ENCODE measurements at places on chromosomes 11 and 22.

DNA sequence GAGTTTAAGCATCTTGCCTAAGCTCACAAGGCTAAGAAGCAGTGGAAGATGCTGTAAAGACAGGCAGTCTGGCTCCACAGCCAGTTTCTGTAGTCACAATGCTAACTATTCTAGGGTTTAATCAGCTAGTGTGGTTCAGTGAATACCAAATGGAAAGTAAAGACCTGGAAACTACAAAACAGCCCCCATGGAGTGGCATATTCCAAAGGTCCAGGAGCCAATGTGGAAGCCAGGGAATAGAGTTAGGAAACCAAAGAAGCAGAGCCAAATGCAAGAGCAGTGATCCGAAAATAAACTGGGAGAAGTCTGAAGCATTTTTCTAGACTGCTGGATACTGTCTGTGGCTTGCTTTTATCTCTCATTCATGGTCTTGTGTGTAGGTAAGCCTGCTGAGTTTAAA is 731.2 kb upstream of the ANO5 start:
- DNase-seq, result no peak

DNA sequence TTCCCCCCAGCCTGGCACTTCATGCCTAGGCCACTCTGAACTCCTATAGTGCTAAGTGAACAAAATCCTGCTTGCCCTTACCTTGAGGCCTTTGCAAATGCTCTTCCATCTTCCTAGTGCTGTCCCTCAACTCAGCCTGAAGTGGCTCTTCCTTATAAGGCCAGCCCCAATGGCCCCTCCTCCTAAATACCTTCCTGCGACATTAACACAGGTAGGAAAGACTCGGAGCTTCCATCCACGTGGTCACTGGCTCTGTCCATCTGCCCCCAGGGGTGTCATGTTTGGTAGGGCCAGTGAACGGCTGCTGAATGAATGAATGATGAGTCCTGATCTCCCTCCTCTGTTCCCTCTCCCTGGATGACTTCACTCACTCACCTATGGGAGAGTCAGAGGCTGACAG is 4.2 kb downstream of the PDE2A start:
- no peak for DNase-seq

GRCh38 chr11:64318766-64319761 is 1.1 kb downstream of the PRDX5 start:
- no peak for DNase-seq

DNA sequence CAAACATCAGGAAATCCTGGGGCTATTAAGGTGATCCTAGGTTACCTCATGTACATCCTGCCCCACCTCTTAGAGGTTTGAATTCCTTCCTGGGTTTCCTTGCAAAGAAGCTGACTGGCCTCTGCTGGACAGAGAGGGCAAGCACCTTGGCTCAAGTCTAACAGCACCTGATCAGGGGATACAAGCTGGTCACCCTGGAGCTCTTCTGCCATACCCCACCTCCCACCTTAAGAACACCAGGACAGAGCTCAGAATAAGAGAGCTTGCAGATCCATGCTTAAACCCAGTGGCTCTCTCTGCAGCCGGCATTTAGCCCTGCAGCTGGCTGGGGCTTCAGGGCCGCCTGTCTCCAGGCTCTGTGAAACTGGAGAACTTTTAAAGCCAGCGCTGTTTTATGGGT is 386.6 kb upstream of the NARS2 start:
- no peak for DNase-seq

- DNase-seq, result no peak
These were observed 393.1 kb upstream of the NARS2 start for GRCh38 chr11:78967811-78968210.

DNA sequence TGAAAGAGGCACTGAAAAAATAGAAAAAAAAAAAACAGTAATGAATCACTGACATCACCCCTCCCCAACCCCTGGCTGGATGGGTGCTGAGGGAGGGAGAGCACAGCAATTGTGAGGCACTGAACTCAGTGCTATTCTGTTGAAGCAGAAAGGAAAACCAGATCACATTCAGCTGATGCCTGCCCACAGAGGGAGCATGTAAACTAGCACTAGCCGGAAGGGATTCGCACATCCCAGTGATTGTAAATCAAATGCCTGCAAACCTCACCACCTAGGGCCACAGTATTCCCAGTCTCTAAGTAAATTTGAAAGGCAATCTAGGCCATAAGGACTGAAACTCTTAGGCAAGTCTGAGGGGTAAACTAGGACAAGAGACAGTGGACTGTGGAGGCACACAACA is 772.0 kb upstream of the CCDC179 start:
- DNase-seq, result no peak

DNA sequence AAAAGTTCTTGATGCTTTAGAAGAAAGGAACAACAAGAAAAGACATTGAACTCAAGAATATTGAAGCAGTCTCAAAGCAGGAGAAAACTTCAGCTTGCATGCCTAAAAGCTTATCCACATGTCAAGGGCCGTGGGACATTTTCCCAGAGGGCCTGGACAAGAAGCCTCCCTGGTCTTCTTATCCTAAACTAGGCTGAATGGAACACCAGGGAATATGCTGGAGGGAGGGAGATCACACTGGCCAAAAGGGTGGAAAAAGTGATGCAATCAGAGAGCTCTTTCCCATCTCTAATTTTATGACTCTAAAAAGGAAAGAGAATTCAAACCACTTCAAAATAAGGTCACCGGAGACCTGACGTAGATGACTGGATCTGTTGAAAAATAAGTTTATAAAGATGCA is 107.2 kb downstream of the MPPED2 start:
- DNase-seq, result no peak

DNA sequence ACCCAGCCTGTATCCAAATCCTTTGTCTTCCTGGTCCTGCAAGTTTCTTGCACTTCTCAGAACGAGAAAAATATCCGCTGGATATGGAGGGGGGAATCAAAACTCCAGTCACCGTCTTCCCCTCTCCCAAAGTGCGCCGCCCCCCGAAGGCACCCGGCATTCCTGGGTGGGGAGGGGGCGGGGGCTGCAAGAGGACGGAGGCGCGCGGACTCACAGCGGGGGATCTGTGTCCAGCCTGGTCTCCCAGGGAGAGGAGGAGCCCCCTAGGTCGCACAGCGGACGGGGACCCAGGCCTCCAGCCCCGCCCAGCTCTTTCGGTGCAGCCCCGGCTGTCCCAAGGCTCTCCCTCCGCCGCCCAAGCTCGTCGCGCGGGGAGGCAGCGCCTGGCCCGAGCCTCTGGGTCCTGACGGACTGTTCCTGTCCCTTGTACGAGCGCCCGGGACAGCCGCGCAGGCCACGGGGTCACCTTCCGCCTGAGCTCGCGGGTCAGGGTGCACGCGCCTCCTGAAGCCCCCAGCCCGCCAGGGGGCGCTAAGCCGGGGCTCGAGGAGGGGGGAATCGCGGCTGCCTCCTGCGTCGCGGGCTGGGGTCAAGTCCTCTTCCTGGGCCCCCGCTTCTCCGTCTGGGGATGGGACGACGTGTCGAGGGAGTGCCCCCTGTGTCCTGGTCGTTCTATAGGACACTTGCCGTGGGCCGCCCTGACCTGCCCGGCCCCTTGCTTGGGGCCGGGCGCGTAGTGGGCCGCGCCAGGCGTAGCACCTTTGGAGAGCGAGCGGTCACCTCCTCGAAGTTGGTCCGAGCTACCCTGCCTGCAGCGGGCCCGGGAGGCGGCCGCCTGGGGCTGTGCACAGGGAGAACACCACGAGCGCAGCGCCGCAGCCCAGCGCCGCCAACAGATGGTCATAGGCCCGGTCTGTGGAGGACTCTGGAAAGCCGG is 2.4 kb upstream of the WNT11 start:
- DNase-seq, result peak; percentile 80

- DNase-seq, result no peak
These were observed 11.5 kb downstream of the PPME1 start for GRCh38 chr11:74182635-74183034.

- DNase-seq, result no peak
These were observed 67.8 kb upstream of the ARHGAP32 start for GRCh38 chr11:129259931-129260348.

GRCh38 chr11:67213178-67213621 is 53.1 kb upstream of the GRK2 start:
- DNase-seq, result no peak

DNA sequence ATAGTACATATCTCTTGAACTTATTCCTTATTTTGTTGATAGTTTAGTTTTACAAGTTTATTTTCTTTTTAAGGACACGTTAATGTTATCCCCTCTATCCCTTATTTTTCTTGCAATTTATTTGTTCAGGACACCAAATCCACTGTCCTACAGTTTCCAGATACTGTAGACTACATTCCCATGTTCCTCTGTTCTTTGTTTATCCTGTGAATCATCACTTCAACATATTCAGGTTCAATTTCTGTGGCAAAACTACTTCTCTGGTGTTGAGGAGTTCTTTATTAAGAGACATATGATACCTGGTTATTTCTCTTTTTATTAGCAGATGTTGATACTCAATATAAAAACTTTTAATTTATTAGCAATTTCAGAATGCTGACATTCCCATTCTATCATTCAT is 72.8 kb upstream of the CLNS1A start:
- DNase-seq, result no peak

DNA sequence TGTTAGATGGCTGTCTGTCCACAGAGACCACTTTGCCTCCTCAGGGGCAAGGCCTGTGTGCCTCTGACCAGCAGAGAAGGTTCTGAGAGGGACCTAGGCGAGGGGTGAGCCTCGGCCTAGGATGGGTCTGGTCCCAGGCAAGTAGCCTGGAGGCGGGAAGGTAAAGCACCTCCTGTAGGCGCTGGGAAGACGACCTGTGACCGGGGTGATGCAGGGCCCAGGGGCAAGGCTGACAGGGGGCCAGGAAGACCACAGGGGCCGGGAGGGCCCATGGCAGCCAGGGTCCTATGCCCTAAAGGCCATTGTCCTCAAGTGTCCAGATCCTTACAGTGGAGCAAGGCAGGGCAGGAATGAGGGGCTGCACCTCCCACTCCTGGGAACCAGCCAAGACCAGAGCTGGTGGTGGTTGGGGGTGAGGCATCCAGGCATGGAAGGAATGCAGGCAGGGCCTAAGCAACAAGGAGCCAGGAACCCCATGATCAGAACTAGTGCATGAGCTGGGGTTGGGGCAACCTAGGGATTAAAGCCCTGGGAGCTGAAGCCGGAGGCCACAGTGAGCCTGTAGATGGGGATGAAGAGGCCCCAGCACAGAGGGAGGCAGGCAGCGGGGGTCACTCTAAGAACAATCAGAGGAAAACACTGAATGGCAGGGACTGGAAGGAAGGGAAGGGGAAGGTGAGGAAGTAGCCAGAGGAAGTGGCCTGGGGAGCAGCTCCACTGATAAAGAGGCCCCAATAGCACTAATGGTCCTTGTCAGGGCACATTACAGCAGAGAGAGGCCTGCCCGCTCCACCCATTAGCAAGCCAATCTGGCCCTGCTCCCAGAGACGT is 32.9 kb upstream of the KLHL35 start:
- no peak for DNase-seq

DNA sequence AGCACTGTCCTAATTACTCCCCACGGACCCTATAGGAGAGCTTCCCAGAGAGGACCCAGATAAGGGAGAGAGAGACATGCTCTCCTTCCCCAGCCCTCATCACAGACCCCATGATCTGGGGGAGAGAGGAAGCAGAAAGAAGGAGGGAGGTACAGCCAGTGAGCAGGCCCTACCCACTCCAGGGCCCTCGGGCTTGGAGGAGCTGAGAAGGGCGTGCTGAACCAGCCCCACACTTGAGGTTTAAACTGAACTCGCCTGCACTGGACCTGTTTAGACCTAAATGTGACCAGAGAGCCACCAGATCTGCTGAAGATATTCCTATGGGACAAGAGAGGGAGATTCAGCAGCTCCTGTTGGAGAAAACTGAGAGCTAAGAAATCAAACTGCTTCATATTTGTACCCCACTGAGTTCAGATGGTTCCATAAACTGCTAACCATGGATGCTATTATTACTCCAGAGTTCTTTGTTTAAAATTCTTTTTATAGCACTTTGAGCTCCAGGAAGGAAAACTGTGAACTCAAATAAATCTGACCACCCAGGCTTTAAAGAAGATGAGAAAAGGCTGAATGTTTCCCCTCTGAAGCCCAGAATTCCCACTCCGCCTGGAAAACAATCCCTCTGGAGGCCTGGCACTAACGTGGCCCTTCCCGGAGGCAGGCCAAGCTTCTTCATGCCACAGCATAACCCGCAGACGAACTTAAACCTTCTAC is 67.2 kb downstream of the EFCAB6 start:
- DNase-seq, result no peak

GRCh38 chr11:123587044-123587443 is 67.4 kb downstream of the SCN3B start:
- no peak for DNase-seq

- DNase-seq, result no peak
These were observed 1.1 kb downstream of the MTA2 start for GRCh38 chr11:62600367-62601121.

DNA sequence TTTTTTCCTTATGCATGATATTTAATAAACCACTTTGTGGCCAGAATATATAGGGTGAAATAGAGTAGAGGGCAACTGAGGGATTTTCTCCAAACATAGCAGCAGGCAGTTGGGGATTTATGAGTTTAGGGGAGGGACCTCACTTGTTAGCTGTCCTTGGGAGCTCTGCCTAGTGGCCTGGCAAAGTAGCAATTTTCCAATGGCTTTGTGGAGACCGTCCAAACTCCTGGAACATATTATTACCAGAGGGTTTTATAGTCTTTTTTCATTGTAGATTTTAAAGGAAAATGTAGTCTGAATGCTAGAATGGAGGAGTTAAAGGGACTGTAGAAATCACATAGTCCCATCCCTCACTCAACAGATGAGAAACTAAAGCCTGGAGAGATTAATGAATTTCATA is 32.3 kb downstream of the AMOTL1 start:
- no peak for DNase-seq

DNA sequence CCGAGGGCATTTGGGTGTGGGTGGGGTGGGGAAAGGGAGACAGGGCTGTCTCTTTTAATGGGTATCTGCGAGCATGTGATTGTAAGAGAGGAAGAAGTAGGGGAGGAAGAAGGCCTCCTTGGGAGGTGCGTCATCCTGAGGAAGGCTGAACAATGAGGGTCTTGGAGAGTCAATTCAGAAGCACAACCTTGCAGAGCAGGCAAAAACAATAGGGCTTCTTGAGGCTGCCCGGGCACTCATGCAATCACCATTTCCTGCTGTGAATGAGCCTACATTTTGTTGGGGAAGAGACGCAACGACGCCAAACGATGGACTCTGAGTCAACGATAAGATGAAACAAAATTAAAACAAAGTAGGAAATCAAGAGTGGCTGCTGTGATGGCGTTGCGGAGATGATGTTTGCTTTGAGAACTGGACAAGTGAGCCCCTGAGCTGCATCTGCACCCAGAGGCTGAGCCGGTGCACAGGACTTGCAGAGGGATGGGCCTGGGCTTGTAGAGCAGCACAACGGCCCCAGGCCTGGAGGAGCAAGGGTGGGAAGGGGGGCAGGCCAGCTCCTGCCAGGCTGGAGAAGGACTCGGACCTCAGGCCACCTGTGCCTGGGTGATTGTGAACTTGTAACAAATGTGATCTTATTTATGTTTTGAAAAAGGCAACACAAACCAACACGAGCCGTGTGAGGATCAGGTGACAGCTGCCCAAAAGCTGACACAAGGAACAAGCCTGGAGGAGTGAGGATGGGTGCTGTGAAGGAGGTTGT is 92.3 kb upstream of the B3GAT1 start:
- no peak for DNase-seq

DNA sequence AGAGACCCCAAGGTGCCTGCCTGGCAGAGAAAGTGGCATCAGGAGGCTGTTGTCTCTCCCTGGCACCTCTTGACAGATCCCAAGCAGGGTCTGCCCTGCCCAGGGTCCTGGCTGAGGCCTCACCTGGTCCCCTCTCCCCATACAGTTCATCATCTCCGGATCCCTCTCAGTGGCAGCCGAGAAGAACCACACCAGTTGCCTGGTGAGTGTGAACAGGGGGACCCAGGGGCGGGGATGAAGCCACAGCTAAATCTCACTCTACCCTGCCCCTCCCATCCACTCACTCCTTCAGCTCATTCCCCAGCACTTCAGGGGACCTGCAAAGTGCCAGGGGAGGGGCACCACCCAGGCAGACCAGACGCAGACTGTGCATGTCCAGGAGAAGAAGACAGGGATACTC is 14.0 kb upstream of the MS4A10 start:
- no peak for DNase-seq
